C1 segment of cervical spinal cord (tissue), 14 donors: ENCODE measurements at places on chromosomes 13 and 19.

GRCh38 chr19:38769635-38770211, 3.6 kb downstream of the LGALS7 start:
- no peak for DNase-seq

DNA sequence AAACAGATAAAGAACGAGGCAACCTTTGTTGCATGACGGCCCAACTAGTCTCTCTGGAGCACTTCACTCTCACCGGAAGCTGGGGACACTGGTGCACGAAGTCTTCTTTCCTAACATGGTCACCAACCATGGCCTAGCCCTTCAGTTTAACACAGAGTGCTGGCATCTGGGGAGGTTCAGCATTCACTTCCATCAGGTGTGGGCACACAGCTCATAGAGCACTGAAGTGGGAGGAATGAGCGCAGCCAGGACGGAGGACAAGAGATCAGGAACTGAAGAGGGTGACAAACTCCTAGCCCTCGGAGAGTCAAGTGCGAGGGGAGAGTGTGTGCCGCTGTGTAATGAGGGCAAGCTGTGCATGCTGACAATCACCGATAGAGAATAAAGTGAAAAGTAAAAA, 92.4 kb downstream of the CDADC1 start:
- no peak for DNase-seq

DNA sequence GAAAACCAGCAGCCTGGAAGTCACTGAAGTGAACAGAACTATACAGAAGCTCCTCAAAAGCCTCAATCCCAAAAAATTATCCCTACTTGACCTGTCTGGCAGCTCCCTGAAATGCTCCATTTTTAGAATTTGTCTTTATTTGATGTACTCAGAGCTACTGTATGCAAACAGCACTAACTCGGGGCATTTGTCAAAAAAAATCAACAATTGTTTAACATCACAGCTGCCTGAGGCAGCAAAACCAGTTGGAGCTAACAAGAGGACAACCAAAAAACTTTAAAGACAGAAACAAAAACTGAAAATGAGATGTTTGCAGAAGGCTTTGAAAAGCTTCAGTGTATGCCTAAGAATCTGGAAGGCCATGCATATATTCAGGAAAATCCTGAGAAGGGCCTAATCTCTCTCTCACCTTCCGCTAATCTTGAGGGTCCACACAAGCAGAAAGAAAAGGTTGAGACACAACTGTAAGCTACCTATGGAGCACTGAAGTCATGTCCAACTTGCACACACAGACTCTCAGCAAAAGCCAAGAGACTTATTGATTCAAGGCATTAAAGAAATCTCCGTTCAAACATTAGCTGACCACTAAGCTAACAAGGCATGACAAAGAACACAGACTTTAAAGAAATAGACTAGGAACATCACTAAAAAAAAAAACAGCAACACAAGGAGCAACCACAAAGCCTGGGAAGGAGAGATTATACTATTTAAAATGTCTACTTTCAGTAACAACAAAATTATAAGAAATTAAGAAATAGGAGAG, 16.1 kb downstream of the VWA8 start:
- no peak for DNase-seq

DNA sequence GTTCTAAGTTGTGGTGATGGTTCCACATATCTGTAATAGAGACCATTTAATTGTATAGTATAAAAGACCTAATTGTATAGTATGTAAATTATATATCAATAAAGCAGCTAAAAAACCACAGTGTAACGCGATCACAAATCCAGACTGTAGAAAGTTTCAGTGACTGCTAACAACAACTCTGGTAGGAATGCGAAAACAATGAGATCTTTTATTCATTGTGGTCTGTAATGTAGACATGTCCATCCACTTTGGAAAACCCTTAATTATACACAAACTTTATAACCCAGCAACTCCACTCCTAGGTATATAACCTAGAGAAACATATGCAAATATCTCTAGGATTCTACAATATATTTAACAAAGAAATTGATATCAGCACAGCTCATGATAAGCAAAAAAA, 549.5 kb downstream of the SLITRK1 start:
- no peak for DNase-seq

GRCh38 chr13:20105161-20105689, 55.6 kb downstream of the GJA3 start:
- no peak for DNase-seq

DNA sequence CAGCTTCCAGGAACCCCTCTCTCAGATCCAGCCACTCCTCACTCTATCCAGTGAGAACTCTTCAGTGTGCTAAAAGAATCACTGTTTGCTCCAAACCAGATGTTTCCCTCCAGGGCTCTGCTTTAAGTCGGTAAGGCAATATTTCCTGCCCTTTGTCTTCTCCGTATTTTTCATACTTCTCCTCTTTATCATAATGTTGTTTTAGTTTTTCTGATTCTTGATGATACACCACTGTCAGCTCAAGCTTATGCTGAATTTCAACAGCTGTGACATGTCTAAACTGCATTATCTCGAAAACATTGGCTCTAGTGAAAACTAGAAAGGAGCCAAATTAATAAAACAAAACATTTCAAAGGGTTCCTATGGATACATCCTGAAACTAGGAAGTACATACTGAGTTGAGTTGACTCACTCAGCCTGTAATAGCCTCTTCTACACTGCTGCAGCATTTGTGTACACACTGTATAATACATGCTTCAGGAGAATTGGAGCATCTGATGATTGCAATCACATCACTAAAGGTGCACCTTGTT, 39.8 kb downstream of the GPR180 start:
- DNase-seq: no peak

GRCh38 chr13:56755181-56755935, 385.4 kb upstream of the PRR20A start:
- DNase-seq: no peak

DNA sequence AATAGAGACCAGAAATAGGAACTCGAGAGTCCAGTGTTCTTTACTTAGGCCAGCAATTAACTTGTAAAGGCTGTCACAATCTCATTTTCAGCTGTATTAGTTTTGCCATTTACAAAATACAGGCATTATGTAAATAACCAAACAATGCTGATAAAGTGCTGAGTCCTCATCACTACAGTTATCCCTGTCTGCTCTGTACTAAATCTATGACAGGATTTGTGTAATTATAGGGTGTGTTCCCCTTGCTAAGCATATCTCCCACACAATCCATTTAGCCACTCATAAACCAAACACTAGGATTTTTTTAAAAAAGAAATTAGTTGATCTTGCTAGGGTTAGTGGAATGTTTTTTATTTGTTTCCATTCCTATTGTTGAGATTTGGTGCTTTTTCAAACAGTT, 23.2 kb downstream of the PDX1 start:
- no peak for DNase-seq

DNA sequence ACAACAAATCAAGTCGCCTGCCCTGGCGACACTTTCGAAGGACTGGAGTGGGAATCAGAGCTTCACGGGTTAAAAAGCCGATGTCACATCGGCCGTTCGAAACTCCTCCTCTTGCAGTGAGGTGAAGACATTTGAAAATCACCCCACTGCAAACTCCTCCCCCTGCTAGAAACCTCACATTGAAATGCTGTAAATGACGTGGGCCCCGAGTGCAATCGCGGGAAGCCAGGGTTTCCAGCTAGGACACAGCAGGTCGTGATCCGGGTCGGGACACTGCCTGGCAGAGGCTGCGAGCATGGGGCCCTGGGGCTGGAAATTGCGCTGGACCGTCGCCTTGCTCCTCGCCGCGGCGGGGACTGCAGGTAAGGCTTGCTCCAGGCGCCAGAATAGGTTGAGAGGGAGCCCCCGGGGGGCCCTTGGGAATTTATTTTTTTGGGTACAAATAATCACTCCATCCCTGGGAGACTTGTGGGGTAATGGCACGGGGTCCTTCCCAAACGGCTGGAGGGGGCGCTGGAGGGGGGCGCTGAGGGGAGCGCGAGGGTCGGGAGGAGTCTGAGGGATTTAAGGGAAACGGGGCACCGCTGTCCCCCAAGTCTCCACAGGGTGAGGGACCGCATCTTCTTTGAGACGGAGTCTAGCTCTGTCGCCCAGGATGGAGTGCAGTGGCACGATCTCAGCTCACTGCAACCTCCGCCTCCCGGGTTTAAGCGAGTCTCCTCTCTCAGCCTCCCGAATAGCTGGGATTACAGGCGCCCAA, at the start of gene LDLR:
Gene LDLR, plus strand, starts transcription at position 210 of the 760 bp plus-strand sequence. Its CDS starts 86 bp downstream, at position 296.
- no peak for DNase-seq

- no peak for DNase-seq
These were observed 59.4 kb downstream of the ZAR1L start for GRCh38 chr13:32255724-32256109.

- DNase-seq: no peak
These were observed 2.3 kb downstream of the ZNF524 start for GRCh38 chr19:55602104-55603001.

- DNase-seq: no peak
These were observed 4.2 kb downstream of the VPS36 start for GRCh38 chr13:52446265-52446664.

- no peak for DNase-seq
These were observed 17.3 kb downstream of the PNPLA6 start for GRCh38 chr19:7552781-7553180.

- no peak for DNase-seq
These were observed 33.2 kb downstream of the RASA3 start for GRCh38 chr13:114099191-114099590.

- no peak for DNase-seq
These were observed 1563.2 kb upstream of the MIR17HG start for GRCh38 chr13:89784161-89784809.
